Stimulated activated CD4-positive, alpha-beta T cell treated with anti-CD3 and anti-CD28 coated beads, Interleukin-4, amount 100 ng/mL, for 4 hours (primary cell): ENCODE measurements at places on chromosomes 1 and 21.

DNA sequence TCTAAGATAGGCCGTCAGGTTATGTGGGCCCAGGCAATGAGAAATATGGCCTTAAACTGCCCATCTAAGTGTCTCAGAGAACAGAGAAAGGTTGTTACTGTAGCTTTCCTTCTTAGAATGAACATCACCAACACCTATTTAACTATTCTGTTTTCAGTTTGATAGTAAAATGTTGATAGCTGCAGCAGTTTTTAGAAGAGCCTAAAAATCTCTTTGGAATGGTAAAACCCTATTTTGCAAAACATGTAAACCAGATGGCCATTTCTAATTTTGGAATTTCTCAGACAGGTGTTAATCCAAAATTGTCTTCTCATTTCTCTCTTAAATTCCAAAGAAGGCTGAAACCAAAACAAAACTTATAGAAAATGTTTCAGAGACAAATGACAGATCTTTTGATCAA lies 57.5 kb downstream of the DIPK1A start:
- no peak for DNase-seq

DNA sequence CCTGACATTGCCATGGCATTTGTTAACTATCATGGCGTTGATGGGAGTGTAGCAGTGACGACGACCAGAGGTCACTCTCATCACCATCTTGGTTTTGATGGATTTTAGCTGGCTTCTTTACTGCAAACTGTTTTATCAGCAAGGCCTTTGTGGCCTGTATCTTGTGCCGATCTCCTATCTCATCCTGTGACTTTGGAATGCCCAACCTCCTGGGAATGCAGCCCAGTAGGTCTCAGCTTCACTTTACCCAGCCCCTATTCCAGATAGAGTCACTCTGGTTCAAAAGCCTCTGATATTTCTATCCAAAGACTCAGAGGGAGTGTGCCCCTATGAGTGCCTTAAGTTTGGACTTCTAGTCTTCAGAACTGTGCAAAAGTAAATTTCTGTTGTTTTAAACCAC lies 130.1 kb downstream of the ADAMTS1 start:
- DNase-seq = no peak

- DNase-seq = no peak
Observed at GRCh38 chr1:160243767-160244166, 18.6 kb downstream of the DCAF8 start.

- no peak for DNase-seq
Observed at GRCh38 chr1:63049135-63049534, 265.2 kb downstream of the ATG4C start.

GRCh38 chr1:155305881-155306391 lies 2.7 kb upstream of the FDPS start:
- DNase-seq = no peak

DNA sequence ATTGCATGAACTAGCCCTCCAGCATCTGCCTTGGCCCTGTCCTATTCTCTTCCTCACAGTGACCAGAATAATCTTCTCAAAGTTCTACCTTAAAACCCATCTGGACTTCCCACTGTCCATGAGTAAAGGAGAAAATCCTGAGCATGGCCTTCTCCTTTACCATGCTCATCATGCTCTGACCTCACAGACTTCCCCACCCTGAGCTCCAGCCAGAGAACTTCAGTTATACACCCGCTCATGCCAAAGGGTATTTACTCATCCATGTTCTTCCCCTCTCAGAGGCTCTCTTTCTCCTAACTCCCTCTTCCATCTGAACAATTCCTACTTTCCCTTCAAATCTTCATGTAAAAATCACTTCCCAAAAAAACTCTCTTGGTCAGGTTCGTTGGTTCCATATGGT lies 188.4 kb downstream of the SETD4 start:
- DNase-seq = no peak

DNA sequence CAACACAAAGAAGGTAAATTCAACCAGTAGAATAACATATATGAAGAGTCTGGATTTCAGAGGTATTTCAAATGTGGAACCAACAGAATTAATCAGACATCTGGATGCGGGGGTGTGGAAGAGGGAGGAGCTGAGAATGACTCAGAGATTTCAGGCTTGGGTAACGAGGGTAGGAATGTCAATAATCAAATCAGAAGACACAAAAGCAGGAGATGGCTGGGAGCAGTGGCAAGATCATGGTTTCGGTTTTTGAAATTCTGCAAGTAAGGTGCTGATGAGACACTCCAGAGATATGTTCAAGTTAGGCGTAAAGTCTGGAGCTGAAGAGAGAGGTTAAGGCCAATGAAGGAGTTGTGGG lies 64.0 kb downstream of the PLPPR5 start:
- no peak for DNase-seq

DNA sequence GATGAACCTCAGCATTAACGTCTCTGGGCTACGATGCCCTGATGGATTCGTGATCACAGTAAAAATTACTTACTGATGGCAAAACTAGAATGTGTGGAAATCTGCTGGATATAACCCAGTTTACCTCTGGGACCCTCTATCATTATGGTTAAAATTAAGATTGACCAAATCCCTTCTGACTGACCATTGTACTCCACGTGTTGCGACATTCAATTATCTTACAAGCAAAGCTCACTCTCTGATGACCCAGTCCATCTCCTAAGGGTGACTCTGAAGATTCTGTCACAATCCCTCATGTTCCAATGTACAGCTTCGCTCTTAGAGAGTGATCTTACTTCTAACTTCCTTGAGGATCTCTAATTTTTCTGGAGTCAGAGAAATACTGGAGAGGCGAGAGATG lies 288.5 kb upstream of the RUNX1 start:
- no peak for DNase-seq

DNA sequence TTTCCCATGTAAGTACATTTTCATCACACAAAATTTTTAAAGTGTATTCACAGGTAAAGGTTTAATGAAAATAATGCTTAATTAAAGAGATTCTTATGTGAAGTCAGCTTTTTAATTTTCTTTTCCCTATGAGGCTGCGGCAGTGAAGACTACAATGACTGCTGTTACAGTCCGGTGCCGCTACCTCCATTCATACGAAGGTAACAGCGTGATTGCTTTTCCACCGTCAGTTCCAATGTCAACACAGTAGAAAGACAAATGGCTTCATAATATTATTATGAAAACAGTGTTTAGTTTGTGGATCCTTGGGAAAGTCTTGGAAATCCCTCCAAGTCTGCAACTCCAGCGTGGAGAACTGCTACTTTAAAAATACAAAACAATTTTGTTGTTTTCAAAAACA lies 254.9 kb upstream of the NRIP1 start:
- DNase-seq = no peak

DNA sequence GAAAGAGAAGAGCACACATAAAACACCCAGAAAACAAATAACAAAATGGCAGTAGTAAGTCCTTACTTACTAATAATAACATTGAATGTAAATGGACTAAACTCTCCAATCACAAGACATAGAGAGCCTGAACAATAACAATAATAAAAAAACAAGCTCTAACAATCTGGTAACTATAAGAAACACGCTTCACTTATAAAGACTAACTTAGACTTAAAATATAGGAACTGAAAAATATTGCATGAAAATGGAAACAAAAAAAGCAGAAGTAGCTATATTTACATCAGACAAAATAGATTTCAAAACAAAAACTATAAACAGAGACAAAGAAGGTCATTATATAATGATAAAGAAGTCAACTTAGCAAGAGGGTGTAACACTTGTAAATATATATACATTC lies 83.1 kb upstream of the LYPLAL1 start:
- DNase-seq = no peak

DNA sequence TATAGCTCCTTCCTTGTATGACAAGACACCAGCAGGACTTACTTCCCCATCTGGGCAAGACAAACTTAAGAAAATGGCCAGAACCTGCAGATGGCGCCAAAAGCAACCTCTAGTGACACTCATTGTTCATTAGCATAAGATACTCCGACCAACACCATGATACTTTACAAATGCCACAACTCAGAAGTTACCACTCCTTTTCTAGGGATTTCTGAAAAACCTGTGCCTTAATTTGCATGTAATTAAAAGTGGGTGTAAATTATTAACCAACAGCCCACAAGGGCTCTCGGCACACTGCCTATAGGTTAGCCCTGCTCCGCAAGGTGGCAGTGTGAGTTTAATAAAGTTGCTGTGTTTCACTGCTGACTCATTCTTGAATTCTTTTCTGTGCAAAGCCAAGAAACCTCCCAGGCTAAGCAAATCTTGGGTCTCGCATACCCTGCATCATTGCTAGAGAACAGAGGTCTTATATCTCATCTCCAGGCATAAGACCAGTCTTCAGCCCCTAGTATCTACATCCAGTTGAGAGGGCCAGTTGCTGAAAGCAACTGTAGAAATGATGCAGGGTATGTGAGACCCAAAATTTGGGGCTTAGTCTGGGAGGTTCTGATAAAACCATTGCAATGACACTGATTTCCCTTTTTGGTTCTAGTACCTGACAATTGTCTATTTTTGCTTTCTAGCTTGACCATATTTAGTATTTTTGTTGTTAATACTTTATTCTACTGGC lies 86.4 kb downstream of the FAF1 start:
- DNase-seq = peak; percentile 52

GRCh38 chr1:111968511-111968910 lies 21.0 kb downstream of the KCND3 start:
- DNase-seq = no peak

- DNase-seq = no peak
Observed at GRCh38 chr21:44925378-44925755, 4.7 kb upstream of the ITGB2 start.

- no peak for DNase-seq
Observed at GRCh38 chr1:48245106-48245505, 22.6 kb downstream of the SLC5A9 start.

DNA sequence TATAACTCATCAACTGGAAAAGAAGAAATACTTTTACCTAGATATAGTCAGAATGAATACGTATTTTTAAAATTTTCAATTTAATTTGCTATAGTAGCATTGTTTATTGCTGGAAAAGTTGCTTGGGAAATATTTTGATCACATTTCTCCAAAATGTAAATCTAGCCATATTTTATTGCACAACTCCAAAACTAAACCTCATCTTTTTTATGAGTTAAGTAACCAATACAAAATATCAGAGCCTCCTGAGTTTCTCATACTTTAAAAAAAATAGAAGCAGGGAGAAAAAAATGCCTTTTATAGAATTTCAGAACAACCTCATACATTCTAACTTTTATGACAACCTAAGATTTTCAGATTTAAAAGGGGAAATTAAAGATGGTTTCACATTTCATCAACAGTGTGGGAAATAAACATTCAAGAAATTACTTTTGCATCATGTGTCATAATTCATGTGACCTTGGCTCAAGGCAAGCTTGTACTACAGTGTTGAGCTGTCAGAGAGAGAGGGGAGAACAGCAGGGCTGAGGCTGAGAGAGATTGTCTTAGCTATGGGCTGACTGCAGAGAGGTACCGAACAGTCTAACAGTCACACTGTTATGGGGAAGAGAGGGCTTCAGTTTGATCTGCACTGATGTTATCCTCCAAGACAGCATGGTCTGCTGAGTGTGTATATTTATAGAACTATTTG lies 519.0 kb downstream of the LTN1 start:
- no peak for DNase-seq

DNA sequence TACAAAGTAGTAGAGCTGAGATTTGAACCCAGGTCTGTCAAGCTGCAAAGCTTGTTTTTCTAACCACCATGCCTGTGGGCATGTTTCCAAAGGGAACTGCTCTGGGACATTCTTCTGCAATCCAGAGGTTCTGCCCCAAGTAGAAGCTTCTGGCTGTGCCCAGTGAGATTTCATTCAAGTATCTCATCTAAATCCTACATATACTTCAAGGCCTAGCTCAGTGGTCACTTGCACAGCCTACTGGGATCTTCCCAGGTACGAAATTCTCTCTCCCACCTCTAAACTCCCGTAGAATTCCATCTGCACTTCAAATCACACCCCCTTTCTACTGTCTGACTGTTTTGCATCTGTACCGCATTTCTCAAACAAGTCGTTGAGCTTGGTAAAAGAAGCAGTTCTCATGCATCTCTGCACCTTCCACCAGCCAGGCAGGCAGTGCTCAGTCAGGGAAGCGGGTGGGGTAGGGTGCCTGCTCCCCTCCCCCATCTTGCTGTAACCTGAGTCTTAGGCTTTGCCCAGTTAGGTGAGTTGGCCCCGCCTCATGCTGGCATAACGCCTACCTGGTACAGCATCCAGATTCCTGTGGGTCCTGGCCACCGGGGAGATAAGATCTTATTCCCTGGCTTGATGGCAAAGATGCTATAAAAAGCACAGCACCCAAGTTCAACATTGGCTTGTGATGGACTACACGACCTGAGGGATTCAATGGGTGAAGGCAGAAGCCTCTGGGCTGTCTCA lies 13.5 kb downstream of the SLC9A1 start:
- no peak for DNase-seq

DNA sequence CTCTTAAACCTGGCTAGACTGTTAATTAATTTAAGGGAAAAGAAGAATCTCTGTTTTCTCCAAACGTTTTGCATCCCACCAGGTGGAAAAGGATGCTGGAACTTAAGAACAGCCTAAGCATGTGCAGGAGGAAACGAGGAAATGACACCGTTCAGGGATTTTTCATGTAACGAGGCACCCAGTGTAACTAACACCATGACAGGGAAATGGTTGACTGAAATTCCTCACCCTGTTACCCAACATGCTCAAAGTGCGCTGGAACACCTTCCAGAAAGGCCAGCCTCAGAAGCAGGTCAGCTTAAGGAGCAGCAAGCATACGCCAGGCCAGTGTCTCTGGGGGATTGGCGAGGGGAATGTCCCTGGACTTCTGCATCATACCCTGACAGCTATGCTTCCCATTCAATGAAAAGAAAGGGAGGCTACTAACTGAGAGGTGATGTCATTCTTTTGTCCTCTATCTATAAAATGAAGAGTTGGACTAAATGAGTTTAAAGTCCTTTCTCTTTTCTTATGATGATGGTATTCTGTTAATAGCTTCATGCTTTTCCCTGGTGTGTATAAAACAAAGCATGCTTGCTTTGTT lies 21.6 kb downstream of the TNN start:
- DNase-seq = no peak

DNA sequence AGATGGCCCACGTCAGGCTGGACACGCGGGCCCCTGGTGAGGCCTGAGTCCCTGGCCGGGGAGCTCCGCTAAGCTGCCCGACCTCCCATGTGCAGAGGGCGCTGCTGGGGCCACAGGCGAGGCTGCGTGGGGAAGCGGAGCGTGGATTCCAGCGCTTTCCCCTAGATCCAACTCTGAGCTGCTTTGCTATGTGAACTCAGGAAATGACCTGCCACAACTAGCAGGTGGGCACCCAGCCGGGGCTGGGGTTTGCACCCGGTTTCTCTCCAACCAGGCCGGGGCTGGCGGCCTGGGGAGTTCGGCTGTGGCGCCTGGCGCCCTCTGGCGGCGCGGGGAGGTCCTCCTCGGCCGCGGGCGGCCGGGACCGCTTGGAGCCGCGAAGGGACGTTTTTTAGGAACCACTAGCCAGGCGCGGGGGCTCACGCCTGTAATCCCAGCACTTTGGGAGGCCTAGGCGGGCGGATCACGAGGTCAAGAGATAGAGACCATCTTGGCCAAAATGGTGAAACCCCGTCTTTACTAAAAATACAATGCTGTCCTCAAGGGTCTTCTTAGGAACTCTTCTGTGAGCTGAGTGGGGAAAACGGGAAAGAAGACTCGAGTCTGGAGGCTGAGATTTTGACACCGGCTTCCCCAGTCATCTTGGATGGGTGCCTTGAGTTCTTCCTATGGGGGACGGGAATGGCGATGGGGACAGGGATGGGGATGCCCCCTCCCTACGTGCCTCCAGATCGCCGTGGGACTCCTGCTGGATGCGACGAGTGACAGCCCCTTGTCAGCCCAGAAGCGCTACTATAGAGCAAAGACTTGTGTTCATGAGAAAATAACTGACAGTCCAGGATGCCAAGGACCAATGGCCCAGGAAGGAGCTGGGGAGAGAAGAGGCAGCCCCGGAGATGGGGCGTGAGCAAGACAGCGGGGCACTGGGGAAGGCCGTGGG lies 12.6 kb downstream of the PYCR2 start:
- peak; percentile 75 for DNase-seq

- DNase-seq = no peak
Observed at GRCh38 chr21:45575993-45576837, 34.0 kb upstream of the SLC19A1 start.
